ENCODE measurements at places on chromosomes 6 and 20.

- DNase-seq, result peak; percentile 27
These were observed 2.8 kb upstream of the RNASET2 start for GRCh38 chr6:166958926-166959861.

DNA sequence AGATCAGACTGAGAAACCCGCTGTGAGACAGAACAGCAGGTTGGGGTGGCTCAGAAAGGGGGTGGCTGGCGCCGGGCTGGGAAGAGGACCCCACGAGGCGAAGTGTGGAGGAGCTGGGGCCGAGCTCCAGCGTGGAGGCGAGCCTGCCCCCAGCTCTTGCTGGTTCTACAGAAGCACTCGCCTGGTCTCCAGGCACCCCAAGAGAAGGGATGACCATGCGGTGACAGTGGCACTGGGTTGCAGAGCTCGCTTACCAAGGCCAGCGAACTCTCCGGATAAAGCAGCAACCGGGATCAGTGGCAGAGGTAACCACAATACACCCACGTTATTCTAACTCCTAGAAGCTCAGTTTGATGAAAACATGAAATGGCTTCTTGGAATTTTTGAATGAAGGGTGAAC is 26.5 kb downstream of the THBS2 start:
- no peak for DNase-seq

DNA sequence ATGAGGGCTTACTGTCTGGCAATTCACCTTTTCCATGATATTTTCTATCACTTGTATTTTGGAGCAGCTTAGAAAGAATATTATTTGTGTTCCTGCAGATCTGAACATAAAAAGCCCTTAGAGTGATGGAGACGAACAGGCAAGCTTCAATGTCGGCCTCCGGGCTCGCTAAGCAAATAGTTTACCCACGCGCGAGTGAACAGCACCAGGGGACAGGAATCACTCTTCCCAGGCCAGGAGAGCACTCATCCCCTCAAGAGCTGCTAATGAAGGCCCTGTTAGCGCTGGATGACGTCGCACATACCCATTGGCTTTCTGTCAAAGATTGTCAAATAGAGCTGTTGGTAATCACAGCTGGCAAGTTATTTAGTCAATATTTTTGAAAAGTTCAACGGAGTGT is 395.7 kb downstream of the ZFAND3 start:
- DNase-seq, result no peak

GRCh38 chr6:147255948-147256674 is 51.9 kb downstream of the STXBP5 start:
- DNase-seq, result no peak

- DNase-seq, result no peak
These were observed 4.0 kb downstream of the MDGA1 start for GRCh38 chr6:37693546-37694250.

DNA sequence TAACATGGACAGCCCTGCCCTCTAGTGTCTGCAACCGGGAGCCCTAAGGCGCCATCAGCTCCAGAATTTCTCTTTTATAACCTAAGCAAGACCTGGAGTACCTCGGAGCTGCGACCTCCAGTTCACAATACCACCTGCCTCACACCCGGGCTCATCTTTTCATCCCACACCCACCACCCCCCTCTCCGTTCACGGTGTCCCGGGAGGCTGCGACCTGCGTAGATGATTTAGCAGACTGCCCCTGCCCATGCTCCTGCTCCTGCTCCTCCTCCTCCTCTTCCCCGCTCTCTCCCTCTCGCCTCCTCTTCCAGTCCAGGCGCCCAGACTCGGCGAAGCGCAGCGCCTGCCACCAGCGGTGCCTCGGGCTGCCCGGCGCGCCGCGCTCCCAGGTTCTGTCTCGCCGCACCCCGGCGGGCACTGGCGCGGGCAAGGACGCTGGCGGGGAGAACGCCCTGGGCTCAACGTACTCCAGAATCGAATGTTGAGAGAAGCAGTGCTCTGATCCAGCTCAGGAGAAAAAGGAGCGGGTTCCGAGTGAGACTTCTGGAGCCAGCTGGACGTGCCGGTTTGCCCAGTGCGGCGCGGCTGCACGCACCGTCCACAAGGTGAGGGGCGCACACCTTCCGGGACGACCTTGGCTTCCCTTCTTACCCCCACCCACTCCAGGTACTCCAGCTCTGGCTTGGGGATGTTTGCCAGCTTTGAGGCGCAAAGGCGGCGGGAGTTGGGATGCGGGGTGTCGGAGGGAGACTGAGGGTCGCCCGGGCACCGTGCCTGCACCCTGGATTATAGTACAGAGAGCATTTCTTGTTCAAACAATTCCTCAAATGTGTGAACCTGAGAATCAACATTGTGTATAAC is at the start of gene HTR1E:
Gene HTR1E, plus strand, starts transcription at position 310 of the 861 bp plus-strand sequence. CDS start 77,807 bp downstream, outside the sequence.
- DNase-seq, result peak; percentile 56

DNA sequence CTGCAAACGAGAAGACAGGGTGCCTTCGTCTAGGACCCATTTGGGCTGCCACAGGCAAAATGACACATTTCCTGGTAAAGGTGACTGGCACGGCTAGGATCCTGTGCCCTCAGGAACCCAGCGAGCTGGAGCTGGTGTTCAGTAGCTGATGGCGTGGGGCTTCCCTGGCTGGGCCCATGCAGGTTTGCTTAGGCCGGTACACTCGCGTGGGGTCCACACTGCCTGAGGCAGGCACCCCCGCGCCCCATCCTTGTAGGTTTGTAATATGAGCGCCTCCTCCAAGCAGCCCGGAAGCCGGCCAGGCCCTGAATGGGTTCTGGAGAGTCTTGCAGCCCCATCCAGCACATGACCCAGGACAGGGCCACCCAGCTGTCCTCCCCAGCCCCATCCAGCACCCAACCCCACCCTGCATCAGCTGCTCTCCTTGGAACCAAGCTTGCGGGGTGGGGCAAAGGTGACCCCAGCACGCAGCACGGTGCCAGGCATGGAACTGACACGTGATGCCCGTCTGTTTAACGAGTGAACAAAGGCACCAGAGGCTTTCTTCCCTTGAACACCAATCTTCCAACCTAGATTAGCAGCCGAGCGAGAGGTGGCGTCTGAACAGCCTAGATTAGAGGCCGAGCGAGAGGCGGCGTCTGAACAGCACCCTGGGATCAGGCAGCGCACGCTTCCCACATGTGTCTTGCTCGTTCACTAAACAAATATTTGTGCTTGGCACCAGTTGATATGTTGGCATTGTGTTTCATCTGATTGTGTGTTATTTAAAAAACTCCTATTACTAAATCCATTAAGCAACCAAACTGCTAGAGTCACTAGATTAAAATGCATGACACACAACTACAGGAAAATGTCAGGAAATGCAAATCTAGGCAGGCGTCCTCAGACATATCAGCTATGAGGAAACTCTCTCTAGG is 112.1 kb downstream of the DLL1 start:
- peak; percentile 67 for DNase-seq
